ENCODE measurements at places on chromosomes 2 and 18. TPM values are rescaled to one million over a fixed set of nuclear protein-coding genes. Genes with fewer than 3 reads are reported as not detected.

DNA sequence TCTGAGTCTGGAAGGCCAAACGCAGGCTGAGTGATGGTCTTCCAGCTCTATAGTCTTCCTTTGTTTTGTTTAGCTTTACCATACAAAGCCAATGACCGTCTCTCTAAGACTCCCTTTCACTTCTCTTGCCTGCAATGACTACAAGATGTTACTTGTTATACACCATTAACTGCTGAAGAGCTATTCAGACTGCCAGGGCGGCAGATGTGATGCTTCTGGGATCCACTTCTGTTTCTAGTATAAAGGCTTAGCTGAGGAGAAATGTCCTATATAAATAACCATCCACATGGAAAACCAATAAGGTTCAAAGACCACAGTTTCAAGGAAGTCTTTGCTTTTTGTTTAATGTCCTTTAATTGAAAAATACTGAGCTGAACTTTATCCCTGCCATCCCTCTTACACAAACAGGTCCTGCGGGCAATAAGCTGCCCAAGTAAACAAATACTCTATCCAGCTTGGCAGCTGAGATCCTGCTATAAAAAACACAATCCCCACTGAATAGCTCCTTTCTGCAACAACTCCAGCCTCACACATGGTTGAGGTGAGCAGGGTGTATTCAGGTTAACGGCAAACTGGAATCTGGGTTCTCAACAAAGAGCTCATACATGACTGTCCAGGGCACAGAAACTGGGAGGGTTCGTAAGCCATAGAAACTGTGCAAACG lies 124.6 kb downstream of the VIT start:
- no peaks in the 10 kb centered on the region for H3K27me3 ChIP-seq
- no peak overlapping the region for H3K4me3 ChIP-seq
- DNase-seq: no peak

GRCh38 chr2:10599921-10600320 lies 89.9 kb downstream of the NOL10 start:
- peaks cover 82% of the 10 kb centered on the region for H3K36me3 ChIP-seq
- DNase-seq: no peak
- no peaks in the 10 kb centered on the region for H3K4me1 ChIP-seq
- no peak overlapping the region for H3K27ac ChIP-seq
- no peaks in the 10 kb centered on the region for H3K27me3 ChIP-seq
- no peak overlapping the region for H3K4me3 ChIP-seq

GRCh38 chr2:207503234-207503633 lies 26.5 kb upstream of the CREB1 start:
- H3K36me3 ChIP-seq: no peaks in the 10 kb centered on the region
- no peaks in the 10 kb centered on the region for H3K27me3 ChIP-seq
- peaks cover 83% of the 10 kb centered on the region for H3K4me1 ChIP-seq

DNA sequence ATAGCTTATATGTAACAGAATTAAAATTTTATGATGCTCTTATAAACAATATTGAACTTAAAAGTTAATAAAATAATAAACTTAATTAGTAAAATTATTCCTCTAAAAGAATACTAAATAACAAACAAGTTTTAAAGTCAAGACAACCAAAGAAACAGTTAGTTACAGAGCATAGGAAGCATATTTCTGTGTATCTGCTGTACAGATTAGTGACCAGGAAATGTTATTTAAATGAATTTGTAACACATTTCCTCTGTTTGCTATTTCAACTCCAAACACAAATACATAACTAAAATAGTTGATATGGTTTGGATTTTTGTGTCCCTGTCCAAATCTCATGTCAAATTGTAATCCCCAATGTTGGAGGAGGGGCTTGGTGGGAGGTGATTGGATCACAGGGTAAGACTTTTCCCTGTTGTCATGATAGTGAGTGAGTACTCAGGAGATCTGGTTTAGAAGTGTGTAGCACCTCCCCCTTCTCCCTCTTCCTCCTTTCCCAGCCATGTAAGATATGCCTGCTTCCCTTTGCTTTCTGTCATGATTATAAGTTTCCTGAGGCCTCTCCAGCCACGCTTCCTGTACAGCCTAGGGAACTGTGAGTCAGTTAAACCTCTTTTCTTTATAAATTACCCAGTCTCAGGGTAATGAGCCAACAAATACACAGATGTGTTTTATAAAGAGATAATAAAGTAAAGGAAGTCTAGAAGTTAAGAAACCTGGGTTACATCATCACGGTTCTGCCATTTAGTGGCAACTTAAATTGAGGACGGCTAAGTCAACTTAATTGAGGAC lies 51.8 kb downstream of the ROCK2 start:
- H3K27me3 ChIP-seq: no peaks in the 10 kb centered on the region
- H3K27ac ChIP-seq: no peak overlapping the region
- H3K4me1 ChIP-seq: peaks cover 26% of the 10 kb centered on the region
- no peaks in the 10 kb centered on the region for H3K36me3 ChIP-seq

DNA sequence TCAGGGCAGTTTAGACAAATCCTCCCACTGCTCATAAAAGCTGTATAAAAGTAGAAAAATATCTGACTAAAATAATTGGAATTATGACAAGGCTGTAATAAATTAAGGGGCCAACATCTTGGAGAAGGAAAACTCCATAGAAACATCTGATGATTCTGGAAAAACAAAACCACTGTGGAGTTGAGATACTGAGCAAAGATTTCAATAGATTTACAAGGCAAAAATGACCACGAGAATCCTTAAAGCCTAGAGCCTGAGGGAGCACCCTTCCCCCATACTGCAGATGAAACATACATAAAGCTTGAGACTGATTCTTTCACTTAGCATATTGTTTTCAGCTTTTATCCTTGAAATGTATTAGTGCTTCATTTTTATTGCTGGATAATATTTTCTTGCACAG lies 286.4 kb upstream of the MMADHC start:
- DNase-seq: no peak
- no peaks in the 10 kb centered on the region for H3K4me1 ChIP-seq
- H3K27ac ChIP-seq: no peak overlapping the region
- no peaks in the 10 kb centered on the region for H3K27me3 ChIP-seq
- H3K36me3 ChIP-seq: no peaks in the 10 kb centered on the region

- no peak for DNase-seq
- H3K27ac ChIP-seq: no peak overlapping the region
- H3K36me3 ChIP-seq: peaks cover 9% of the 10 kb centered on the region
- peaks cover 61% of the 10 kb centered on the region for H3K4me1 ChIP-seq
Measured at GRCh38 chr2:10322973-10323372, 20.3 kb downstream of the HPCAL1 start.

DNA sequence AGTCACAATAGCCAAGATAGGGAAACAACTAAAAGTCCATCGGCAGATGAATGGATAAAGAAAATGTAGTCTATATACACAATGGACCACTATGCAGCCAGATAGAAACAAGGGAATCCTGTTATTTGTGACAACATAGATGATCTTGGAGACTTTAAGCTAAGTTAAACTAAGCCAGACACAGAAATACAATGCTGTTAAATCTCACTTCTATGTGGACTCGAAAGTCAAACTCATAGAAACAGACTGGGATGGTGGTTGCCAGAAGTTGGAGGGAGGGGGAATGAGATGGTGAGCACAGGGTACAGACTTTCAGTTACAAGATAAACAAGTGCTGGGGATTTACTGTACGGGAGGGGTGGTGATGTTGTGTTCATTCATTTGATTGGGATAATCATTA lies 5.4 kb upstream of the CNDP1 start:
- no peak for DNase-seq
- no peaks in the 10 kb centered on the region for H3K27me3 ChIP-seq
- peaks cover 4% of the 10 kb centered on the region for H3K4me1 ChIP-seq
- no peaks in the 10 kb centered on the region for H3K36me3 ChIP-seq

Gene GRHL1
- total RNA-seq: 0.95 TPM

Gene MBD1
- total RNA-seq: 117 TPM

Gene STARD7
- total RNA-seq: 148 TPM

Gene SNORC
- total RNA-seq: 2.1 TPM

Measured in activated B cell treated with CpG ODN at 0.5 μM for 24 hours (primary cell).